NCI-H1092 (cell line): ENCODE measurements at places on chromosomes 2 and 18.

GRCh38 chr2:217099561-217099960, 239.7 kb upstream of the TNP1 start:
- DNase-seq: no peak

DNA sequence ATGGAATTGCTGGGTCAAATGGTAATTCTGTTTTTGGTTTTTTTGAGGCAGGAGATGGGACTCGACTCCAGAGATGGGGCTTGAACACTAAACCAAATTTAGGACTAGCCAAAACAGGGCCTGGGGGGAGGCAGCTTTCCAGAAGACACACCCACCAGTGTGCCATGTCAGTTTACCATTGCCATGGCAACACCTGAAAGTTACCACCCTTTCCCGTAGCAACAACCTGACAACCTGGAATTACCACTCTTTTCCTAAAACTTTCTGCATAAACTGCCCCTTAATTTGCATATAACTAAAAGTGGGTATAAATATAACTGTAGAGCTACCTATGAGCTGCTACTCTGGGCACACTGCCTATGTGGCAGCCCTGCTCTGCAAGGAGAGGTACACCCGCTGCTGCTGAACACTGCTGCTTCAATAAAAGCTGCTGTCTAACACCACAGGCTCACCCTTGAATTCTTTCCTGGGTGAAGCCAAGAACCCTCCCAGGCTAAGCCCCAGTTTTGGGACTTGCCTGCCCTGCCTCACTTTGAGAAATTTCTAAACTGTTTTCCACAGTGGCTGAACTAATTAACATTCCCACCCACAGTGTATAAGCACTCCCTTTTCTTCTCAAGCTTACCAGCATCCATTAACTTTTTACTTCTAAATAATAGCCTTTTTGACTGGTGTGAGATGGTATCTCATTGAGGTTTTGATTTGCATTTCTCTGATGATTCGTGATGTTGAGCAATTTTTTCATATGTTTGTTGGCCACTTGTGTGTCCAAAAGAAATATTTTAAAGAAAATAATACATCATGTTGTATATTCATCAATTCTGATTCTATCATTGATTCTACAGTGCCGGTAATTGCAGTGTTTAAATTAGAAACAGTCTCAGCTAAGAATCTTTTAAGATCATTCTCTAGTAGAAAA, 10.6 kb downstream of the CDK15 start:
- DNase-seq: no peak

- DNase-seq: no peak
Measured at GRCh38 chr2:10579441-10579840, 110.3 kb downstream of the NOL10 start.

DNA sequence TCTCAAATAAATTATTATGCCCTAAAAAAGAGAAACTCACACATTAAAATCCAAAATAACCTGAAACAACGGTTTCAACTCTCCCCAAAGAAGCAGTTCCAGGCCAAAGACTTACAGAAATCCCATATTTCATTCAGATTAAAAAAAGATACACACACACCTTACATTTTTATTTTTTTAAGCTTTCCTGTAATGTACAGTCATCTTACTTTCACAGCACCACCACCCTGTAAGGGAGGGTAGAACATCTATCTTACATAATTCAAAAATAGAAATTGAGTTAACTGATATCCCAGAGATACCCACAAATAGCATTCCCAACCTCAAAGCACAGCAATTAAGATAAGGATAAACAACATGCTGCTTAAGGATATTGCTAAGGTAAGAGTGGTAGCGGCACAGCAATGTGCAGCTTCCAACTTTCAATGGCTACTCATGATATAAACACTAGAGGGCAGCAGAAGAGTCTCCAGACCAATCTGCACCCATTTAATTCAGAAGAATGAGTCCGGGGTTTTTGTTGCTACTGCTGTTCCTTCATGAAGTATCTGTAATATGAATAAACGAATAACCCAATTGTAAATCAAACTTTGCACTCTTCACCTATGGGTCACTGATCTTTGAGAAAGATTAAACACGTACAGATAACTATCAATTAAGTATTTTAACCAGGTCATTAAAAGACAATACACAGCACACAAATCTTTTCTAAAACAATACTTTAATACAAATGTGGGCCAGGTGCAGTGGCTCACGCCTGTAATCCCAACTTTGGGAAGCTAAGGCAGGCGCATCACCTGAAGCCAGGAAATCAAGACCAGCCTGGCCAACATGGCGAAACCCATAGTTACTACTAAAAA, 11.3 kb downstream of the GFPT1 start:
- no peak for DNase-seq

GRCh38 chr2:215540658-215541057, 104.8 kb upstream of the FN1 start:
- no peak for DNase-seq

DNA sequence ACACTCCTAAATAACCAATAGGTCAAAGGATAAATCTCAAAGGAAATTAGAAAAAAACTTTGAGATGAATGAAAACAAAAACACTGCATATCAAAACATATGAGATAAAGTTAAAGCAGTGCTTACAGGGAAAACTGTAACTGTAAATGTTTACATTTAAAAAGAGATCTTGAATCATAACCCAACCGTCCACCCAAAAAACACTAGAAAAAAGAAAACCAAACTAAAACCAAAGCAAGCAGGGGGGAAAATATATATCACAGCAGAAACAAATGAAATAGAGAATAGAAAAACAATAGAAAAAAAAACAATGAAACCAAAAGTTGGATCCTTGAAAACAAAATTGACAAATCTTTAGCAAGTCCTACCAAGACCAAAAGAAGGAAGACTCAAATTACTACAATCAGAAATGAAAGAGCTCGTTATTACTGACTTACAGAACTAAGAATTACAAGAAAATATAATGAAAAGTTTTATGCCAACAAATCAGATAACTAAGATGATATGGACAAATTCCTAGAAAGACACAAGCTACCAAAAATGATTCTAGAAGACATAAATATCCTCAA, 65.6 kb downstream of the TLK1 start:
- no peak for DNase-seq

GRCh38 chr2:238731961-238732360, 115.9 kb upstream of the TWIST2 start:
- DNase-seq: no peak

DNA sequence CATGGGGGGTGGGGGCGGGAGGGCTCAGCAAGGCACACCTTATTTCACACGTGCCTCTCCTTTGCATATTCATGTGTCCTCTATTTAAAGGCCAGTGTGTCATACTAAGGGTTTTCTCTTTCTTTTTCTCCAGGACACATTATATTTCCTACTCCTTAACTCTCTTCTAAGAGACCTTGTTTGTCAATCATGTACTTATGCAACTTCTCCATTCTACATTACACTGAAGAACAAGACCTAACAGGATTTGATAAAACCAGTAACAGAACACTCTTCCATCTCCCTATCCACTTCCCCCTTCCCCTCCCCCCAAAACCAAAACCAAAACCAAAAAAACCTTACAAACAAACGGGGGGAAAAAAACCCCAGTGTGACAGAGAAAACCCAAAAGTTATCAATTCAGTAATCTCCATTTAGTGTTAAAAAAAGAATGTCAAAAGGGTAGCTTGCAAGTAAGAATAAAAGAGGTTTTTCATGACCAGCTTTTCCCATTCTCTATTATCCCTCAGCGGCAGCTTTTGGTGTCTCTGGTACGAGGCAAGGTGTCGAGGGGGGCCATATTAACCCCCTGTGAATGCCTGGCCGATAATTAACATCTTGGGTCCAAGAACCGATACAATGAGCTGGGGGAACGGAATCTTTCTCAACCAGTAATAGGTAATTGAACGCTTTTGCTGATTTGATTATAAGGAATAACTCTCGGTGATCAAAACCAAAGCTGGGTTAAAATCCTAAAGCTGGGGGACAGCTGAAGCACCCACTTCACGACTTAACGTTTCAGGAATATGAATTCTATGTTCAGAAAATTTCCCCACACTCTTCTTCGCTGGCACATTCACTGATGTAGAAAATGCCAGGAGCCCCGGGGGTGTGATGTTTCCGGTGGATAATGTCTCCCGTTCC, 191.0 kb upstream of the TCF4 start:
- DNase-seq: no peak
